ENCODE measurements at places on chromosomes 6 and 20.
A peak's percentile ranks its signal among the peaks of the same experiment; 100 is the strongest.

DNA sequence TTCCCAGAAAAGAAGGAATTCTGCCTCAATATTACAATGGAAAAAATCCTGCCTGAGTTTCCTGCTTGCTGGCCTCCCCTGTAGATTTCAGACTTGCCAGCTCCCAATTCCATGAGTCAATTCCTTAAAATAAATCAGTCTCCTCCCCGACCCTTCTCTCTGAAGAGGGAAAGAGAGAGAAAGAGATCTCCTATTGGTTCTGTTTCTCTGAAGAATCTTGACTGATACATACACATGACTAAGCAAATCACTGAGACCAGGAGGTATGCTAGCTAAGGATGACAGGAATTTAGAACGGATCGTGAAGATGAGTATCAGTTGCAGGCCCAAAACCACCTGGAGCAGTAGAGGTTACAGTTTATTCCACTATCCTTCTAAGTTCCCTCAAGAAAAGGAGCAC, 11.3 kb upstream of the RBM24 start:
- no peak for DNase-seq

DNA sequence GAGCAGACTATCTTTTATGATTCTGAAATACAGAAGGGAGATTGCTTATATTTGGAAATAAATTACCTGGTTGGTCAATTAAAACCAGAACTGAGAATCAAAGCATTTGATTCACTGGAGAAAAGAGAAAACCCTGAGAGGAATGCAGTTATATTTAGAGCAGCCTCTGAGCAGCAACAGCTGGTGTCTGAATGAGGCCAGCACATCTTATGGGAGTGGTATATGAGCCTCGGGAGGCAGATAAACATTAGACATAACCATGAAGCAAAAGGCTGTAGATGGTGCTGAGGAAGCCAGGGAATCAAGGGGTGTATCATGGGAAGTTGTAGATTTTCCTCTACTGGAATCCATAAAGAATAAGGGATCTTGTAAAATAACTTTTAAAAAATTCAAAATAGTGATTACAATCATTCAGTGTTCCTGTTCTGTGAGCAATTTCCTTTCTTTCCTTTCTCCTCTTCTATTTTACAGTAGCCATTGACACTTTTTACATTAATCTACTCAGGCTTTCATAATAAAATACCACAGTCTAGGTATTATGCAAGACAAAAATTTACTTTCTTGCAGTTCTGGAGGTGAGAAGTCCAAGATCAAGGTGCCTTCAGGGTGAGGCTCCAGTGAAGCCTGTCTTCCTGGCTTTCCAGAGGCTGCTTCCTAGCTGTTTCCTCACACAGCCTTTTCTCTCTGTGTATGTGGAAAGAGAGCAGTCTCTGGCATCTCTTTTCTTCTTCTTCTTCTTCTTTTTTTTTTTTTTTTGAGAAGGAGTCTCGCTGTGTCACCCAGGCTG, 32.8 kb upstream of the ENPP5 start:
- no peak for DNase-seq

GRCh38 chr20:20366551-20366875, 1.4 kb upstream of the INSM1 start:
- no peak for DNase-seq

DNA sequence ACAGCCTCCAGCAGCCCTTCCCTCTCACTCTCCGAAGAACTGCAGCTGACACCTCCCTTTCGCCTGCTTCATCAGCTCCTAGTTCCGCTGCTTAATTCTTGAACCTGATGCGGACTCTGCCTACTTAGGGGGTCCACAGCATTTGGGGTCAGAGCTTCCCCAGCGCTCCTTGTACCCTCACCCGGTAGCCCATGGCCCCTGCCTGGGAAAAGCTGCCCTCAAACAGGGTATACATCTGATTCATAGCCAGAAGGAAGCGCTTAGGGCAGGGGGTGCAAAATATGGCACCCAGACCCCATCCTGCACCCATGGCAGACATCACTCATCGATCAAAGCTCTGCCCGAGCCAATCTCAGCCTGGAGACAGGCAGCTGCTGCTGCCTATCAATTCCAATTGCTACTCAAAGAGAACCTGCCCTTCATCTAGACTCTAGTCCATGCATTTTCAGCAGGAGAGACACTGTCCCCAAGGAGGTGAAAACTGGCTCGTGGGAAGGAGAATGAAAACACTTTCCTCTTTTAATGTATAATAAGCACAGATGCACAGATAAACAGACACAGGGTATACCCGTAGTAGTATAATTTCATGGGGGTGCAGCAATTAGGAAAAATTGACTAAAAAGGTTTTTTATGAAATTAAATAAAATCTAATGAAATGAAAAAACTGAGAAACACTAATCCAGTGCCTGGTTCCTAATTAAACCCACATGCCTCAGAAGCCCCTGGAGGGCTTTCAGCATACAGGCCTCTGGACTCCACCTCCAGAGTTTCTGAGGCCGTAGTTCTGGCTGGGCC, 194.8 kb downstream of the PREX1 start:
- DNase-seq, result no peak

DNA sequence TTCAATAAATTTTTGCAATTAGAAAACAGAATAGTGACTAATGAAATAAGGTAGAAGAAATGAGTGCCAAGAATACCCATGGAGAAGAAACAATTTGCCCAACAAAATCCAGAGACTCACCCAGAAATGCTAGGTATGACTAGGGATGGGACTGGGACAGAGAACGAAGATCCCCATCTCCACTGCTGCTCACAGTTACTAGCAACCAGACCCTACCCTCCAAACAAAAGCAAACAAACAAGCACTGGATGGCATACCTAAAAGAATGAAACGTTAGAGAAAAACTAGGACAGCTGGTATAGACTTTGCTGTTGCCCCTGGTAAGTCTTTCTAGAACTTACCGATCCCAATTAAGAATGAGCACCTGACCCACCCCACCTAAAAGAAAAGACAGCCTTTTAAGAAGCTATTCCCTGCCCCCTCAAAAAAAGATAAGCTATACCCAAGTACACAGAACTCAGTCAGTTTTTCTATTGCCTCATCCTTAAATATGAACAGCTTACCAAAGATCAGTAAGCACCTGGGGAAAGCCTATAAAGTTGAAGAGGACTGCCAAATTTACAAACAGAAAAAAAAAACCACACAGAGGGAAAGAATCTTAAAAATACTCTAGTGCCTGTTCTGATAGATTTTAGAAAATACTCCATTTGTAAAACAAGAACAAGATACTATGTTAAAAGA, 31.7 kb downstream of the REPS1 start:
- no peak for DNase-seq

- DNase-seq, result no peak
Observed at GRCh38 chr6:91094806-91095475, 508.1 kb upstream of the MAP3K7 start.

DNA sequence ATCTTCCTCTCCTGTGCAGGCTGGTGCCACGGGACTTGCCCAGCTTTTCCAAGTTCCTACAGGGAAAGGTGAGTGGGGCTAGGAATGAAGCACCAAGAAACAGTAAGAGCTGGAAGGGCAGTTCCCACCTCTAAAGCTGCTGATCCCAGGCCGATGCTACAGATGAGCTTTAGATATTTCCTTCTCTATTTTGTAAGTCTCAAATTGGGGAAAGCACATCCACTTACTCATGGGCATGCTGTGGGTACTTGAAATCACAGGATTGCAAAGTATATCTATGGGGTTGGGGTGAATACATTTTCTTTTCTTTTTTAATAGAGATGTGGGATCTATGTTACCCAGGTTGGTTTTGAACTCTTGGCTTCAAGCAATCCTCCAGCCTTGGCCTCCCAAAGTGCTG, 3.1 kb downstream of the ZBTB2 start:
- DNase-seq, result no peak

DNA sequence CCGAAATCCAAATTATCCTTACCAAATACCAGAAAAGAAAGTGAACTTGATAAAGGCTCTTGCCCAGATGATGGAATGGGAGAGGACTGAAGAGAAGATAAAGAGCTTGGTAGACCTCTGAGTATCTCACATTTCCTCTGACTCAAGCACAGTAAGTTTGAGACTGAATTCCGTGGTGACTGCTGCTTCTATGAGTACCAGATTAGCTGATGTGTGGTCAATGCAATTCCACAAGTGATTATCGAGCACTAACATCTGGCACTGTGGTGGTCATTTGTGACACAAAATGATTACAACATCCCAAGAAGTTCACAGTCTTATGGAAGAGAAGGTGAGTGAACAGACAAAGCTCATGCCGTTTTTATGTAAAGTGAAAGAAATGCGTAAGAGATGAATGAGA, 2.6 kb upstream of the RPS6KA2 start:
- DNase-seq, result no peak

GRCh38 chr6:33454009-33454946, at the start of gene ZBTB9:
TSS of gene ZBTB9 (plus strand) at chr6:33454576. CDS start at chr6:33455101, 525 bp downstream.
- DNase-seq, result peak; percentile 97

- peak; percentile 52 for DNase-seq
Observed at GRCh38 chr6:31541059-31541657, 645 bp downstream of the DDX39B start.

DNA sequence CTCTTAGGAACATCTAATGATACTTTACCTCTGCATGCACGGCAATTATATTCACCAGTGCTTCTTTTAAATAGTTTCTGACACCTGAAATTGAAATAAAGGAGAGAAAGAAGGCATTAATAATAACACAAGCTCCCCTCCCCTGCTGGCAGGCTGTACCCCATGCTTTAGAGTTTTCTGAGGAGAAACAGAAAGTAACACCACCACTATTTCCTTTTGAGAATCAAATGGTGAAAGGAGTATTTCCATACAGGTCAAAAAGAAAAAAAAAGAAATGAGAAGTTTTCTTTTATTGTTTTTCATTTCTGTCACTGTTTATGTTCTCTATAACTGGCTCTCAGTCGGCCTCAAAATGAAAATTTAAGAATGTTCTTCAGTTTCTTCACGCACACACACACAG, 108.1 kb downstream of the IRF4 start:
- no peak for DNase-seq

DNA sequence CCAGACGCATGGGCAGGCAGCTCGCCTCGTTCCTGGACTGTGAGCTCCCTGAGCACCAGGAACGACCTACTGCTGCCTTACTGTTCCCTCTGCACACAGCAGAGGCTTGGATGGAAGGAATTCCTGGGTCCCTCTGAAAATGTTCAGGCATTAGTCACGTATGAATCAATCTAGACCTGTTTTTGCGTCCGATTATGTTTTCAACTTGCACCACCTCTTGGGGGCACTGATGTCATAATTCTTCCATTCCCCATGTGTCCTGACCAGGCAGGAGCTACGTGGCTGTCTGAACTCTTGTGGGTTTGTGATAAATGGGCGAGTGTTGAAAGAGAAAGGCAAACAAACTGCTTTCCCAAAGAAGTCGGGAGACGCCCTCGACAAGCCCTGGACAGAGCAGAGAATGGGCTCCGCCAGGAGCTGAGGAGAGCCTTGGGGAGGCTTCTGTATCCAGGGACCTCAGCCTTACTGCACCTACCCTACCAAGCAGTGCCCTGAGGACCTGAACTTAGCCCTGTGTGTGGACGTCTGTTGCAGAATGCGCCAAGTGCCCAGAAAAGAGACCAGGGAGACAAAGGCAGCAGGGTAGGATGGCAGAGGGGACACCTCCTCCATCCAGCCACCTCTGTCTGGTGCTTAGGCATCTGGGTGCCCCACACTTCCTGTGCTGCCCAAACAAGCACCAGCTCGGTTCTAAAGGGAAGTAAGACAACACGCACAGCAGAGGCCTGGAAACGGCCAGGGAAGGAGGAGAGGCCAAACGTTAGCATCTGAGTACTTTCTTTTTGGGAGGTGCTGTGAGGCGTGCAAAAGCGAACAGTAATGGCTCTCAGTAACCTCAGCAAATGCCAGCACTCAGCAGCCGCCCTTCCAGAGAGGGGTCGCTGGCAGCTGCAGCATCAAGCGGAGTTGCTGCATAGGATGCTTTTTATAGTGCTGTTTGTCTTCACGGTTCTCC, 124.2 kb downstream of the LY86 start:
- DNase-seq, result no peak

GRCh38 chr6:109051301-109052017, 43.2 kb downstream of the SESN1 start:
- DNase-seq, result no peak

GRCh38 chr20:58568483-58569240, 53.5 kb upstream of the APCDD1L start:
- DNase-seq, result no peak

GRCh38 chr20:64226686-64227580, 28.6 kb upstream of the PCMTD2 start:
- no peak for DNase-seq

GRCh38 chr6:169763308-169763707, 11.9 kb downstream of the ERMARD start:
- no peak for DNase-seq

GRCh38 chr6:118263921-118264486, 284.1 kb upstream of the PLN start:
- peak; percentile 54 for DNase-seq

GRCh38 chr6:77458421-77458820, 4.9 kb downstream of the HTR1B start:
- no peak for DNase-seq

DNA sequence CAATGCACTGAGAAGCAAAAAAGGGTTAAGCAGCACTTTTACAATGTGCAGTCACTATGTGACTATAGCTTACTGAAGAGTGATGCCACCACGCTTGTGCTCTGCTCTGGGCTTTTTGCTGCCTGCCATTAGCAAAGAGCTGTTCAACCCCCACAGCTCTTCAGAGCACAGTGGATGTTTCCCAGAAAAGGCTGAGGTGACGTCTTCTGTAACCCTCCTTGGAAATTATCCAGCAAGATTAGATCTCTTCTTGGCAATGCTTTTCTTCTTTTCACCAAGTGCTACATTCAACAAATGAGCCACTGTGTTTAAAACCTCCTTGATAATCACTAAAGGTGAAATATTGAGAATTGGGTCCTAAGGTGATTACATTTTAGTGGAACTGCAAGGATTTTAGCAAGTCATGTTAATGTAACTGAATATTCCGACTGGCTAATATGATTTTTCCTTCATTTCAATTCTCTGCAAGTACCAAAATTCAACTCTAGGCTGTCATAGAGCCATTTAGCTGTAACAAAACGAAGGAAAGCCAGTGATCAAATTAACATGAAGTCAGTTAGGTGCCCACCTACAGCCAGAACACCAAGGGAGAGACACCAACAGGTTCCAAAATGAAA, 34.9 kb downstream of the ELOVL5 start:
- no peak for DNase-seq

DNA sequence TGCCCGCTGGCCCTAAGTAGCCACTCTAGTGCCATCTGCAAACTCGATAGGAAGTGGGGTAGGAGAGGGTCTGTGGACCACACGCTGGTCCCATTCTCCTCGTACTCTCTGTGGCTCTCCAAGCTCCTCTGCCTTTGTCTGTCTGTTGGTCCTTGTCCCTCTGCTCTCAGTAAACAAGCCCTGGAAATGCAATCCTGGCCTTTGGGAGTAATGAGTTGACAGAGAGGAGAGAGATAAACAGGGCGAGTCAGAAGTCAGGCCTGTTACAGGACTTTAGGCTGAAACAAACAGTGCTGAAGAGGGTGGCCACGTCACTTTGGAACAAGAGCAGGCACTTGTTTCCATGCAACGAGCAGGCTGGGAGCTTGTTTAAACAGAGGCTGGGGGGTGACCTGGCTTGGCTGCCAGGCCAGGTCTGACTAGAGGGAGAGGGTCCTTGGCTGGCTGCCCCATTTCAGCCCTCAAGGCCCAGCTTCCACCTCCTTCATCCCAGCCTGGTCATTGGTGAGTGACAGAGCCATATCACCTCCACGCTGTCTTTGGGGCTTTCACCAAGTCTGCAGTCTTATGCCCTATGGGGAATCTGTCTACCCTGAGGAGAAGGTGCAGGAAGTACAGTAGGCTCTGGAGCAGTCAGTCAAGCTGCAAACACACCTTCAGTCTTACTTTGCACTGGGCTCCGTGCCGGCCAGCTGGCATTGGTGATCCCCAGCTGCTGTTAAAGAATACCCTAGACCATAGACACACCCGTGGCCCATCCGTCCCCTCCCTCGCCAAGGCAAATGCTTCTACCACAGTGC, 22.6 kb downstream of the FOXP4 start:
- no peak for DNase-seq

Data from BE2C (cell line).